ENCODE measurements at places on chromosomes 5 and 9. TPM values are rescaled to one million over a fixed set of nuclear protein-coding genes. Genes with fewer than 3 reads are reported as not detected.

Gene ZSWIM6
- polyA plus RNA-seq = 6.6 TPM

Gene PAEP
- not detected for polyA plus RNA-seq

Gene SIMC1
- polyA plus RNA-seq = 7.0 TPM

Gene FAM221B
- 0.11 TPM for polyA plus RNA-seq

Gene CATSPER3
- polyA plus RNA-seq = 2.2 TPM

Gene IFNA1
- not detected for polyA plus RNA-seq

Gene ANKRD34B
- not detected for polyA plus RNA-seq

Gene PTPN3
- 16.6 TPM for polyA plus RNA-seq

Gene PITX1
- polyA plus RNA-seq = 0.15 TPM

Gene PALM2AKAP2
- polyA plus RNA-seq = 0.35 TPM

Gene CD180
- polyA plus RNA-seq = 0.08 TPM

Gene TMEM174
- not detected for polyA plus RNA-seq

Gene IL4
- polyA plus RNA-seq = not detected

Gene STPG3
- polyA plus RNA-seq = not detected

Gene SPACA9
- polyA plus RNA-seq = 3.6 TPM

Gene TYRP1
- not detected for polyA plus RNA-seq

Gene ROPN1L
- polyA plus RNA-seq = 1.6 TPM

Gene ADRA1B
- 0.11 TPM for polyA plus RNA-seq

Gene OLFML2A
- 2.3 TPM for polyA plus RNA-seq

Gene CRB2
- polyA plus RNA-seq = 0.02 TPM

Gene TLR4
- 0.87 TPM for polyA plus RNA-seq

Gene MLANA
- not detected for polyA plus RNA-seq

Gene SPATA31D4
- polyA plus RNA-seq = not detected

Gene SLC45A2
- polyA plus RNA-seq = 0.26 TPM
